Central memory CD4-positive, alpha-beta T cell (primary cell): ENCODE measurements at places on chromosomes 1 and 21.

- no peak for DNase-seq
Observed at GRCh38 chr1:223209992-223210787, 67.1 kb upstream of the TLR5 start.

- no peak for DNase-seq
Observed at GRCh38 chr1:81511281-81511680, 289.5 kb upstream of the ADGRL2 start.

GRCh38 chr1:119870917-119871596, 25.3 kb downstream of the ADAM30 start:
- DNase-seq = peak; percentile 5

GRCh38 chr1:152855661-152856060, 4.1 kb upstream of the LCE7A start:
- no peak for DNase-seq

GRCh38 chr1:33094971-33095604, 14.1 kb downstream of the AZIN2 start:
- no peak for DNase-seq

GRCh38 chr21:15976807-15977206, 247.0 kb downstream of the USP25 start:
- no peak for DNase-seq

- no peak for DNase-seq
Observed at GRCh38 chr1:202959276-202959620, 1.1 kb upstream of the ADIPOR1 start.

DNA sequence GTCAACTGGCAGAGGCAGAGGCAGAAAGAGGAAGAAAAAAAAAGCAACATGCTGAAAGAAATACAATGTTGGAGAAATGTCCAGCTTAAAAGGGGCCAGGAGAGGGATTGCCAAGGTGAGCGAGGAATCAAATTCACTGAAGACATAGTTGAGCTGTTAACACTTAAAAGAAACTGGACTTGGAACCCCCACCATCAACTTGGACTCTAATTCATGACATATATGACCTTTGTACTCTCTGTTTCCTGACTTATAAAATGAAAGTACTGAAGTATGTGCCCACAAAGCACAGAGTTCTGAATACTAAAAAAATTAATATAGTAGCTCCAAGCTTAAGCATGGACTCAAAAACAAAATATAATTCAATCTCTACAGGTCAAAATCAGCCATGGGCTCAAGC, 16.1 kb downstream of the PRR9 start:
- no peak for DNase-seq

DNA sequence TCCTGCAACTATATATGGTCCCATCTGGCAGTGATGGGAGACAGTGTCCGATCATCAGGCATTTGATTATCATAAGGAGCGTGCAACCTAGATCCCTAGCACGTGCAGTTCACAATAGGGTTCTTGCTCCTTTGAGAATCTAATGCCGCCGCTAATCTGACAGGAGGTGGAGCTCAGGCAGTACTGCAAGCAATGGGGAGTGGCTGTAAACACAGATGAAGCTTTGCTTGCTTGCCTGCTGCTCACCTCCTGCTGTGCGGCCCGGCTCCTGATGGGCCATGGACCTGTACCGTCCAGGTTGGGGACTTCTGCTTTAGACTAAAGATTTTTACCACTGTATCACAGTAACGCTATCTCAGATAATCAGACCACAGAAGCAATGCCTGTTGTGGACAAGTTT, 63.8 kb downstream of the TGFB2 start:
- no peak for DNase-seq
